ENCODE measurements at places on chromosomes 2 and 18.

- DNase-seq: no peak
Measured at GRCh38 chr2:1414121-1414520, 858 bp downstream of the TPO start.

GRCh38 chr2:3277050-3277747, 100.4 kb downstream of the EIPR1 start:
- DNase-seq: no peak

- DNase-seq: no peak
Measured at GRCh38 chr2:168560817-168561499, 104.9 kb downstream of the CERS6 start.

- no peak for DNase-seq
Measured at GRCh38 chr2:146135245-146135644, 1615.3 kb upstream of the ZEB2 start.

GRCh38 chr2:21443494-21444105, 319.8 kb downstream of the TDRD15 start:
- no peak for DNase-seq

- DNase-seq: peak; percentile 82
Measured at GRCh38 chr2:29921560-29921915, at the start of gene ALK. ALK (minus strand) TSS chr2:29921586; CDS start chr2:29920659, 927 bp downstream.

DNA sequence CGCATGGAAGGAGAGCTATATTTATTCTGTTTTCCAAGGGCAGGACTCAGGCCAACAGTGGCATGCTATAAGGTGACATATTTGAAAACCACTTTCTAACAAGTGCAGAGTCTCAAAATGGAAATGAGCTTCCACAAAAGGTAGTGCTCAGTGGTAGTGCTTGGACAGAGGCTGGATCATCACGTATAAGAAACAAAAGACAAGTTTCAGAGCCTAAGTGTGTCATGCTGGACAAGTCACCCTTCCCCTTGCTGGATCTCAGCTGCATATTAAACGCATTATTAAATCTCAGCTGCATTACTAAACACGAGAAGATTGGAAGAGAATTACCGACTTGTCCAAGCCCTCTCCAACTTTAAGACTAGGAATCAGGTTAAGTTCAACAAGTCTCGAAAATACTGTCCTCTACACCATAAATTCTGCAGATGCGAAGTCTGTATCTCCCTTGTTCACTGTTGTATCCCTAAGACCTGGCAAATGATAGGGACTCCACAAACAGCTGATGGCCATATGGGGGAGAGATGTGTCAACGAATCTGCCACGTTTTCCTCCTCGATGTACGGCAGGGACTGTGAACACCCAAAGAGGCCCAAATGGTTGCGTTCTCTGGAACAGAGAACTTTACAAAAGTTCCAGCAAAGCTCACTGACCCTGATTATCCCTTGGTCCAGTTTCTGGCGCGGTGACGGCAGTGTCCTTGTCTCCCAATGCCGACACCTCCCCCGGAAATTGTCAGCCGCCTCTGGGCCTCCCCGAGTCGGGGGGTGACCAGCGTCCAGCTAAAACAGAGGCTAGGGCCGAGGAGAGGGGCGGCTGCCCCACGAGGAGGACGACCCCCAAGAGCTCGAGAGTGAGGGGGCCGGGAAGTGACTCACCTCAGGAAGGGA, 611 bp downstream of the NOL10 start:
- no peak for DNase-seq

DNA sequence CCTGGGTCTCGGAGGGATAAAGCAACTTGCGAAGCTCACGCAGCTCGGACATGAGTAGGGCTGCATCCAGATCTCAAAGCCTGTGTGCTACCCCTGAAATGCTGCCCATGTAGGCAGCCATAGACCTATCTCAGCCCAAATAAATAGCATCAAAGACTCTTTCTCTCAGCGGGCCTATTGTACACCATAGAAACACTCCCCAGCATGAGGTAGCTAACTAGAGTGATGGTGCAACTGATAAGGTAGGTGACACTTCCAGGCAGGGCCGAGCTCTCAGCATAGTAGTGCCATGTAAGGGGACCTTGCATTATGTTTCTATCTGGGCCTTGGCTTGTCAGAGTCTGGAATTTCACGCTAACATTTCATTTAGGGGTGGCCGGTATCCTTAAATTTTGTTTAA, 52.4 kb downstream of the RABL2A start:
- no peak for DNase-seq

DNA sequence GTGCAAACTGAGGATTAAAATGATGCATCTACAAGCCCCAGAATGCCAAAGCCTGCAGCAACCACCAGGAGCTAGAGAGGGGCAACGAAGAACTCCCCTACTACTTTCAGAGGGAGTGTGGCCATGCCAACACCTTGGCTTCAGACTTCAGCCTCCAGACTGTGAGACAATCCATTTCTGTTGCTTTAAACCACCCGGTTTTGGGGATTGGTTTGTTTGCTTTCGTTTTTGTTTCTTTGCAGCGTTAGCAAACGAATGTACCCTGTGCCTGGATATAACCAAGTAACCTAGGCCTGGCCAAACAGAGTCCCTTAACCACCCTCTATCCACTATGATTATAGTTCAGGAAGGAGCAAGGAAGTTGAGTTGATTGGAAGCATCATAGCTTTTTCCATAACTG, 171.2 kb upstream of the NCK2 start:
- no peak for DNase-seq

GRCh38 chr2:41989501-41990180, 58.2 kb upstream of the PKDCC start:
- DNase-seq: no peak

GRCh38 chr2:23453432-23453831, 68.5 kb downstream of the KLHL29 start:
- no peak for DNase-seq

DNA sequence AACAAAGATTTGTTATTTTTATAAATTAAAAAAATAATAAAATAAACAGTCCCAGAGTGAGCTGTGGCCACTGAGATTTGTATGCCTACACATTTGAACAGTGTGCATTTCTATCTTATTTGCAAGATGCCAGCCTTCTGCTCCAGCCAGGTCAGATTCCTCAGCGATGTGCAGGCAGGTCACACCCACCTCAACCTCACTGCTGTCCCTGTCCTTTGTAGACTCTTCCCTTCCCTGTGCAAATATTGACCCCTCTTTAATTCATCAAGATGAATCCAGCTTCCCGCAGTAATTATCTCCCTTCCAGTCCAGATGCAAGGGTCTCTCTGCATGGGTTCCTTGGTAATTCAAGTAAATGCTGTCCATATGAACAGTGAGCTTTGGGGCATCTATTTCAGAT, 256.2 kb downstream of the PIEZO2 start:
- no peak for DNase-seq

GRCh38 chr2:127957240-127957639, 70.6 kb downstream of the SAP130 start:
- no peak for DNase-seq

DNA sequence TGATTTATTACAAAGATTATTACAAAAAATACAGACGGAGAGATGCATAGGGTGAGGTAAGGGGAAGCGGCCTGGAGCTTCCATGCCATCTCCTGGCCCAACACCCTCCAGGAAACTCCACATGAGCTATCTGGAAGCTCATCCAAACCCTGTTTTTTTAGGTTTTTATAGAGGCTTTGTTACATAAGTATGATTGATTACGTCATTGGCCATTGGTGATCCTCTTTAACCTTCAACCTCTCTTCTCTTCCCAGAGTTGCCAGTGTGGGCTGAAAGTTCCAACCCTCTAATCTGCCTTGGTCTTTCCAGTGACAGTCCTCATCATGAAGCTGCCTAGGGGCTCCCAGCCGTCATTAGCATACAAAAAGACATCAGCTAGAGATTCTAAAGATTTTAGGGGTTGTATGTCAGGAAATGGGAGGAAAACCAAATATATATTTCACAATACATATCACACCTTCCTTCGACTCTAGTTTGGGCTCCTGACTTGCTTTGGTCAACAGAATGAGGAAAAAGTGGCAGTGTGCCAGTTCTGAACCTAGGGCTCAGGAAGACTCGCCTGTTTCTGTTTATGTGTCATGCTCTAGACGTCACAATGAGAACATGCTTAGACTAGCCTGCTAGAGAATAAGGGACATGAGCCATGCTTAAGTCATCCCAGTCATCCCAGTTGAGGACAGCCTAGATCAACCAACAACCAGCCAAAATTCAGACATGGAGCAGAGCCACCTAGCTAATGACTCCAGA, 54.1 kb downstream of the ETAA1 start:
- no peak for DNase-seq

DNA sequence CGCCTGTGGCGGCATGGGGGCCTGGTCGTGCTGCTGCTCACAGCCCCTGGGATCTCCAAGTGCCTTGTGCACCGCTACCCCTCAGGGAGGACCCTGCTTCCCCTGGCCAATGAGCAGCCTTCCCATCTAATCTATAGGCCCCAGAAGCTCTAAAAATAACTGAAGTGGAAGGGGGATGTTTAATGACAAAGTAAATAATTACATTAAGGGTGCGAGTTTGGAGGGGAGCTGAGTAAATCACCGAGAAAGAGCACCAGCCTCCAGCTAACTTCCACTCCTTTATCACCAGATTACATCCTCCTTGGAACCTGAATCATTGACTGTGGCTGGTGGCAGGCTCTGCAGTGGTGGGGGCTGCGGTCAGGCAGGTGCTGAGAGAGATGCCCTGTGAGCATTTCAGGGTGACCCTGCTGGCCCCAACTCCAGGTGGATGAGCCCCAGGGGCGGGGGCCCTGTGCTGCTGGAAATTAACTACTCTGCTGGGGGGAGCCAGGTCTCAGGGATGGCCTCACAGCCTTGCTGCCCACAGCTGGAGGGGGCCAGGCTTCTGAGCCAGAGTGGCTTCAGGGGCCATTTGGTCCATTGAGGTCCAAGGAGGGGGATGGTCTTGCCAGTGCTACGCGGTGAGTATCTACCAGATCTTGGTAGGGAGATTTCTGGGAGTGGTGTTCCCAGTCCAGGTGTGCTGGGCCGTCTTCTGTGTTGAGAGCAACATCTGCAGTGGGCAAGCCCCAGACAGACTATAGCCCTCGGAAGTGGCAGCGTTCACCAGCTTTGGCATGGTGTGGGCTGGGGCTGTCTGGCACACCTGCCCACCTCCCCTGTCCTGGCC, 74.2 kb downstream of the GLI2 start:
- DNase-seq: no peak

DNA sequence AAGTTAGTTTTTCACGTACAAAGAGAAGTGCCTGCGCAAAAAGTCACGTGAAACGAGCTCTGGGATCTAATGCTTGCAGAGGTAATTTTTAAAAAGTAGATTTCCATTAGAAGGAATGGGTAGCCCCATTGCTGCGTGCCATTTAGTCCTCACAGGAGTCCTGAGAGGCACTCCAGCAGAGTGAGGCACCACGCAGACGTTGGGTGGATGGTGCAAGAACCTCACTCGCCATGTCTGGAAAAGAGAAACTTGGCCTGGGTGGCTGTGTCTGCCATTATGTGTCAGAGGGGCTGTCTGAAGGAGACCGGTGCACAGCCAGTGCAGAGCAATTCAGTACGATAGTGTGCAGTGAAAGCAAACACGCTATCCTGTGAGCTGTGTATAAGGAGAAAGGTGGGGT, 1.8 kb upstream of the HDAC4 start:
- no peak for DNase-seq

DNA sequence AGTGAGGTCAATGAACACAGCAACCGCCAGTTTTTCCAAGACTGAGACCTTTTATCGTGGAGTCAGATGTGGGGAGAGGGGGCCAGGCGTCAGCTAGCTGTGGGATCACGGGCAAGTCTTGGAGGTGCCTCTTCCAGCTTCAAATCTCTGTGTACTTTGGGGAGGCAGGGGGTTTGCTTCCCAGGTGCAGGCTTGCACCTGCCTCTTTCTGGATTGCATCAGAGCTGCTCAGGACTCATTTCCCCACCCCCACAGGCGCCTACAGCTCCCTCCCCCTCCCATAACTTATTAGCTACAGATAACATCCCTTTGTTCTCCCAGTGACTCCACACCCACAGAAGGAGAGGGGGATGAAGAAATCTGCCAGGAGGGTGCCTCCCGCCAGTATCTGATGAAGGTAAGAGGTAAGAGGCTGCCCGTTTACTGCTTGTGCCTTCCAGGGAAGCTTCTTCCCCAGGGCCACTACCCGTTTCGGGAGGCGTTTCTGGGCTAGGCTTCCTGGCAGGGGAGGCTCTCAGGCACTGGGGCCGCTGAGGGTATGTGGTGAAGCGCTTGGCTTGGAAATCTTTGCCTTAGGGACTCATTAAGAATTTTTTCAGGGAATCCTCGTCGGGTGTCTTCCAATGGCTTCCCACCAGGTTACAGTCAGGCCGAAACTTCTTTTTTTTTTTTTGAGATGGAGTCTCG, 18.8 kb upstream of the MRPL33 start:
- DNase-seq: no peak

GRCh38 chr2:226283796-226284195, 515.8 kb downstream of the IRS1 start:
- DNase-seq: no peak
